ENCODE measurements at places on chromosomes 12 and 14.

DNA sequence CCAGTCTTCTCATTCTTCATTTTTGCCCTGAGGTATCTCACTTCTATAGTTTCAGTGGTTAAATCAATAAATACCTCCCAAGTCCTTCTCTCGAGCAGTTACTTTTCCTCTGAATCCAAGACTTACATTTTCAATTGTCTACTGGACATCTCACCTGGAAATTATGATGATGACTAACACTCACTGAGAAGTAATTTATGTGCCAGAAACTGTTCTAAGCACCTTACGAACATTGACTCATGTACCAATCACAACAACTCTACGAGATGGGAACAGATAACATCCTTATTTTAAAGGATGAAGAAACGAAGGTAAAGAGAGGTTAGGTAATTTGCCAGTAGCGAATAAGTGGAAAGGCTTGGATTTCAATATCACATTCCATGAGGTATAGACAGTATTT is 94.1 kb downstream of the EML5 start:
- no peak overlapping the region for H3K4me3 ChIP-seq
- H3K36me3 ChIP-seq, result no peaks in the 10 kb centered on the region
- no peaks in the 10 kb centered on the region for H3K27me3 ChIP-seq

GRCh38 chr12:89874146-89874545 is 165.5 kb upstream of the ATP2B1 start:
- H3K36me3 ChIP-seq, result no peaks in the 10 kb centered on the region
- no peaks in the 10 kb centered on the region for H3K4me1 ChIP-seq
- no peak overlapping the region for H3K4me3 ChIP-seq
- no peaks in the 10 kb centered on the region for H3K27me3 ChIP-seq
- H3K27ac ChIP-seq, result no peak overlapping the region

GRCh38 chr12:6899427-6899826 is 5.2 kb upstream of the LRRC23 start:
- no peak overlapping the region for H3K4me3 ChIP-seq
- H3K27ac ChIP-seq, result no peak overlapping the region
- no peaks in the 10 kb centered on the region for H3K4me1 ChIP-seq
- DNase-seq, result no peak
- no peaks in the 10 kb centered on the region for H3K36me3 ChIP-seq

DNA sequence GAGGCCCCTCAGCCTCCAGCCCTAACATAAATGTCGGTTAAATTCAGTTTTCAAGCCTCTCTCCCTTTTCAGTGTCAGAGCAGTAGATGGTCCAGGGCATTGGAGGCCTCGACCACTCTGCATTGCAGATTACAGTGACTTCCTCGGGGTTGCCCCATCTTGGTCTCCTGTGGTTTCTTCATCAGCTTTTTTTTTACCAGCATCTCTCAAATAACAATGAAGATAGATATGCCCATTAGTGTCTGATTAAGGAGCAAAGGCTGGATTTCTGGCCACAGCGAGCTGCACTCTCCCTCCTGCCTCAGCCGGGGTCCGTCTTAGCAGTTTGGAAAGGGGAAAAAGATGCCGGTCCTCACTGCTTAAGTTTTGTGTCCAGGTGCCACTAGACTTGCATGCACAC is 49.7 kb downstream of the C14orf132 start:
- no peaks in the 10 kb centered on the region for H3K27me3 ChIP-seq
- H3K4me1 ChIP-seq, result no peaks in the 10 kb centered on the region
- H3K4me3 ChIP-seq, result no peak overlapping the region
- DNase-seq, result no peak
- H3K27ac ChIP-seq, result no peak overlapping the region
- H3K36me3 ChIP-seq, result peaks cover 26% of the 10 kb centered on the region

GRCh38 chr12:123659996-123660727 is 10.8 kb upstream of the TCTN2 start:
- no peaks in the 10 kb centered on the region for H3K4me1 ChIP-seq
- H3K4me3 ChIP-seq, result no peak overlapping the region
- peaks cover 15% of the 10 kb centered on the region for H3K36me3 ChIP-seq
- no peaks in the 10 kb centered on the region for H3K27me3 ChIP-seq
- H3K27ac ChIP-seq, result no peak overlapping the region
